ENCODE measurements at places on chromosomes 16 and 17.

GRCh38 chr16:57690782-57691471 is 3.7 kb upstream of the DRC7 start:
- no peak for DNase-seq

DNA sequence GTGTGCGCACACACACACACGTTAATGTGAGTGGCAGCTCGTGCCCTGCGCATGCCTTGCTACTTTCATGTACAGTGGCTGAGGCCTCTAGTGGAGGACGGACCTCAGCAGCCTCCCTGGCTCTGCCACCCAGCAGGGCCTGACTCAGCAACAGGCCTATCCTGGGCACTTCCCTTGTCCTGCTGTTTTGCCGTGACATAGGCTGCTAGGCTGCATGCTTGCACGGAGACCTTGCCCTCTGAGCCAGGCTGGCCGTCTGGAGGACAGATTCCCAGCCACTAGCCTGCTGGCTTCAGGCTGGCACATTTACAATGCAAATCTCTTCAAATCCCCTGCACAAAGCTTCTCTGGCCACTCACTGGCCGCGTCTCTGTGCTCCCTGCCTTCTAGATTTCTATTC is 9.5 kb downstream of the RNF213 start:
- DNase-seq: no peak

DNA sequence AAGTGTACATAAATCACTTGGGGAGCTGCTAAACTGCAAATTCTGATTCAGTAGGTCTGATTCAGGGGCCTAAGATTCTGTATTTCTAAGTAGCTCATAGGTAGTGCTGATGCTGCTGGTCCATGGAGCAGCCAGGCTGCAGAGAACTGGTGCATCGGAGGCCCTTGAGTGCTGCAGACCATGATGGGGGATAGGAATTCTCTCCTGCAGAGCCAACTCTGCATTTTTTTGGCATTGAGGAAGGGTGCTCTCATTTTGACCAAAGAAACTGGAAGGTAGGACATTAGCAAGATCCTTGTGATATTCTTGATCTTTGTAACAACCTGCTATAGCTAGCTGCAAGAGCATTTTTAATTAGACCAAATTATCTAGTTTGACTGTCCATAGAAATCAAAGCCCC is 4.7 kb downstream of the HOXB2 start:
- no peak for DNase-seq

DNA sequence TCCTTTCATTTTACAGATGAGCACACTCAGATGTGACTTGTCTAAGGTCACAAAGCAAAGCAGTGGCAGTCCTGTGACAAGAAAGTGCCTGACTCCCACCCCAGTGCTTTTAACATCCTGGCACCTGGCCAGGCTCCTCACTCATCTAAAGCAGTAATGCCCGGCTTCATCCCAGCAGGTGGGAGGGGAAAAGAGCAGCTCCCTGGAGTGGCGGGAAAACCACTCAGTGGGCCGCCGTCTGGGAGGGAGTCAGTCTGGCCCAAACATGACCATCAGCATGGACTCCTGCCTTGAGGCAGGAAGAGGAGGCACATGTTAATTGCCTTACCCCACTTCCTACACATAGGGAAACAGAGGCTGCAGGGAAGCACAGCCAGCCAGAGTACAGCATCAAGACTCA is 2.6 kb downstream of the PCGF2 start:
- no peak for DNase-seq

DNA sequence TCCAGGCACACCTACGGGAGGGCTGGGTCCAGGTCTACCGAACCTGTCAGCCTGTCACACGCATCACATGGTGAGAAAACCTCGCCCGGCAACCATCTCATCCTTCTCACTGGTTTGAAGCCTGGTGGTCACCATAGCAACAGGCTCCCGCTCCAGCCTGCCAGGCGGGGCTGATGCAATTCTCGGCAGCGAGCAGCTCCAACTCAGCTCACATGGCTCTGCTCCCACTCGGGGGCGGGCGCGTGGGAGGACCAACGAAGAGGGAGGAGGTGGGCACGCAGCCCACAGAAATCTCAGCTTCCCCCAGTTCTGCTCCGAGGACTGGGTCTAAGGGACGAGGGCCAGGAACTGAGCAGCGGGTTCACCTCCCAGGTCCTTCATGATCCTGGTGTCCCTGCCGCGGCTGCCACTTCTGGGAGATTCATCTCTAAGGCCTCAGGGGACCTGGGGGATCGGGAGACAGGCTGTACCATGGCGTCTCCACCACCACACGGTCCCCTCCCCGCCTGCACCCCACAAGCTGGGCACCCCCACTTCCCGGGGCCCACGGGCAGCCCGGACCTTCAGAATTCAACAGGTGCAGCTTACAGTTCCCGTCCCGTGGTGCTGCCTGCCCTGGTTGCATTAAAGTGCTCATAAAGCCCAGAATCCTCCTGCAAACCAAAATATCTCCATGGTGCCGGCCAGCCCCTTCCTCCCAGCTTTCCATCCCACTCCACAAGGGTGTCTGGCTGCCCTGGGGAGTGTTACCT is 25.8 kb downstream of the ABR start:
- DNase-seq: no peak

GRCh38 chr17:81241648-81242420 is 2.7 kb downstream of the NDUFAF8 start:
- DNase-seq: peak; percentile 54

DNA sequence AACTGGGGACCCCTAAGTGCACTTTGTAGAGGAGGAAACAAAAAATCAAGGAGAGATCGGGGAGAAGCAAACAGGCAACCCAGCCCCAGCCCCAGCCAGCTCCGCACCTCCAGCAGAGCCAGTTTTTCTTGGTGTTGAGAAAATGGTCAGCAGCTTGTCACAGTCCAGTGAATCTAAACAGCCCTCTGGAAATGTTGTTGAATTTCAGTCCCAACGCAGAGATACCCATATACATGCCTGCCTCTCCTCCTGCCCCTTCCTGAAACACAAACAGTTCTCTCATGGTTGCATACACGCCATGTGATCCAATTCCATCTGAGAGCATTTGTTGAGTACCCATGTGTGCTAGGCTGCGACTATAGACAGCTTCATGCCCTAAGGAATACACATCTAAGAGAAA is 42.4 kb upstream of the LHX1 start:
- no peak for DNase-seq

DNA sequence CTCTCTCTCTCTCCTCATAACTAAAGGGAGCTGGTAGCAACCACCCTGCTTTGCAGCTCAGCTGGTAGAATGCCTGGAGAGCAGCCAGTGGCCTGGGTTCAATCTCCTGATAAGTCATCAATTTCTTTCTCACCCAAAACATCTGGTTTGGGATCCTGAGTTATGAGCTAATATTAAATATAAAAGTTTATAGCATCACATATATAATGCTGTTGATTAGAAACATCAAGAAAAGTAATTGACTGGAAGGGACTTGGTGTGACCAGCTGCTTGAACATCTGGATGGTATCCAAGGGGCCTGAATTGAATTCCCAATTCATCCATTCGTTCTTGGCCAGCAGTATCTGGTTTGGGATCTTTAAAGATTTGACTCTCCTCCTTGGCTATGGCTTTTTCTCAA is 12.2 kb upstream of the ELAC2 start:
- no peak for DNase-seq

GRCh38 chr16:10579965-10580882 is at the start of gene EMP2:
TSS of gene EMP2 (minus strand) at chr16:10580598. CDS start at chr16:10547617, 32,981 bp downstream.
- DNase-seq: no peak

DNA sequence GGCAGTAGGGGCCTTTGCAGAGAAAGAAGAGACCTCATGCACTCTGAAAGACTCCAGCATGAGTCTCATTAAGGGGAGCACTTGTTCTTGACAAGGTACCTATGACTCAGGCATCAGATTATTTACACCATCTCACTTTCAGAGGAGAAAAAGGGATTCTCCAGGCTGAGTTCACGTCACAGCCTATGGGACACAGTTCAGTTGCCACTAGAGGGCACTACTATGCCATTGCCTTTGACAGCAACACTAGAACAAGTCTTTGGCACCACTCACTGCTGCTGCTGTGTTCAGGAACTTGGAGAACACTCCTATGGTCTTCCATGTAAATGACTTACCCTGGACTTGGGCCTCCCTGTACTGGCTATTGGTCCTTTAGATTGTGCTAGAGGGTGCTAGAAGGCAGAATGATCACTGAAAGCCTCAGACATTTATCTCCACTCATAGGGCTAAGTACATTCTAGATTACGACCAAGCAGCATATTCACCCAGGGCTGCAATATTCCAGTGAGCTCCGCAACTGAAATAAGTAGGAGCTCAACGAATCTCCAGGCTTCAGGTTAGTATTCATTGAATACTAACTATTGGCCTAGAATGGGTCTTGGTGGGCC is 225.1 kb upstream of the CA10 start:
- no peak for DNase-seq

DNA sequence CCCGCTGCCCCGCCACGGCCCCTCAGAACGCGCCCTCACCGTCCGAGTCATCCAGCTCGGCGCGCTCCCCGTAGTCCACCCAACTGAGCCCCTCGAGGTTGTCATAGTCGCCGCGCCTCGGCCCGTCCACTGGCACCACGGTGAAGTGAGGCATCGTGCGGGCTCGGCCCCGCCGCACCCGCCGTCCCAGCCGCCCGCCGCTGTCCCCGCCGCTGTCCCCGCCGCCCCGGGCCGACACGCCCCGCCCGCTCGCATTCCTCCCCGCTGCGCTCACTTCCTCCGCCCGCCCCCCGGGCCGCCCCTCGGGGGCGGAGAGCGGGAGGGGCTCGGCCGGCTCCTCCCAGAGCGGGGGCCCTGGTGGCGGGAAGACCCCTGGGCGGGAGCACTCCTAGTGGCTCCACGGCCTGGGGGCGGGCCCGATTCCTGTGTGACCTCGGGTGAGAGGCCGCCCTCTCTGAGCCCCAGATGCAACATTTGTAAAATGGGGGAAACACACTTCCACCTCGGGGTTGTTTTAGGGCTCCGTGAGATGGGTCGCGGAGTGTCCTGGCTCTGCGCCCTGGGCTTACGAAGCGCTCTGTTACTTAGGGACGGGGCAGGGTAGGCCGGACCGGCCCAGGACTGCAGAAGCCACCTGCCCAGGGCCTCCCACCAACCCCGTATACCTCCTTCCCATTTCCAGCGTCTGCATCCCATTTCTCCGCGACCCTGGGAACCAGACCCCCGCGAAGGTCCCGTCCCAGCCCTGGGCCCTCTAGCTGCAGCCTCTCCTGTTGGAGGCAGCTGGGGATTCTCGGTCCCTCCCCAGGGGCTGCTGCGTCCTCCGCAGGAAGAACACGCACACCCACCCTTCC is at the start of gene SLC12A4:
SLC12A4 (minus strand) TSS at position 238 of the 854 bp plus-strand sequence; CDS start at position 154, 84 bp downstream.
- DNase-seq: peak; percentile 81

- no peak for DNase-seq
Measured at GRCh38 chr17:15412606-15413005, 54.8 kb downstream of the CDRT4 start.

DNA sequence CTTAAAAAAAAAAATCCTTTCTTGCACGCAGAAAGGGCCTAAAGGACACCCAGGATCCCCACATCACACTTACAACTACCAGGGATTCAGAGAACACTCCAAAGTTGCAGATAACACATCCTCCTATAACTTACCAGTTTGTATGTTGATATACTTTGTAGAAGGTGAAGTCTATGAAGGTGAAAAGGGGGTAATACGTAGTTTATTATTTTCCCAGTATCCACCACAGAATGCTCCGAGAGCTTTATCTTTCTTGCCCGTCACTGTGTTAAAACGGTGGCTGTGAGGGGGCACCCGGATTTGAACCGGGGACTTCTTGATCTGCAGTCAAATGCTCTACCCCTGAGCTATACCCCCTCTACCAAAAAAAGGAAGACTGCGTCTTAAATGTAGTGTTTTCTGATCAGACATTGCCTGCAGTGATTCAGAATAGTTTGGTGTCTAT is 7.9 kb upstream of the RPL23 start:
- DNase-seq: no peak

GRCh38 chr17:45144199-45145034 is 3.9 kb upstream of the HEXIM1 start:
- DNase-seq: no peak

DNA sequence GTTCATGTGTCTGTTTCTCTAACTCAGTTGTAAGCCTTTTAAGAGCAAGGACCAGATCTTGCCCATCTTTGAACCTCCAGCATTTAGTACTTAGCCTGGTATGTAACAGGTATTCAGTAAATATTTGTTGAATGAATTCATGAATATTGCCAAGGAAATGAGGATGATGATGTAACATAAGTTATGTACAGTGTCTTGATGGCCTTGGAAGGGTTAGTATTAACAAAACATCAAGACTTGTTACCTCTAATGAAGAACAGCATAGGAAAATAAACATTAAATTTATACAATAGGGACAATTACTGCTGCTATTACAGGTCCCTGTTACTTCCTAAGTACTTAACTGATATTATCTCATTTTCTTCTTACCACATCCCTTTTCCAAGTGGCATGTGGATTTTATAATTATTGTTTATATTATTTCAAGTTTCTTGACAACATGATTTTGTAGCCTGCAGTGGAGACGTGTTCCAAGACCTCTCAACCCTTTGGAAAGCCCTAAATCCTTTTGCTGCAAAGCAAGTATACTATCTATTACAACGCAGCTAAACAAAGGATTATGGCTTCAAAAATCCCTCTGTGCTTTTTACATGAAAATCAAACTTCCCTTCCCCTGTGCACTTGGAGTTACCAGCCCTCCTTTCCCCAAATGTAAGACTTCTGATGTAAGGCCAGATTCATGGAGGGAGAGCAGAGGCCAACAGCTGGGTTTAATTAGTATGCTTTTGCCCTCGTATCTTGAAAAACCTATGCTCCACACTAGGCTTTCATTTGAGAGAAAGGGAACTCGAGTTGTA is 77.4 kb upstream of the SMIM36 start:
- DNase-seq: no peak

- no peak for DNase-seq
Measured at GRCh38 chr17:2926019-2926650, 129.9 kb downstream of the RAP1GAP2 start.

DNA sequence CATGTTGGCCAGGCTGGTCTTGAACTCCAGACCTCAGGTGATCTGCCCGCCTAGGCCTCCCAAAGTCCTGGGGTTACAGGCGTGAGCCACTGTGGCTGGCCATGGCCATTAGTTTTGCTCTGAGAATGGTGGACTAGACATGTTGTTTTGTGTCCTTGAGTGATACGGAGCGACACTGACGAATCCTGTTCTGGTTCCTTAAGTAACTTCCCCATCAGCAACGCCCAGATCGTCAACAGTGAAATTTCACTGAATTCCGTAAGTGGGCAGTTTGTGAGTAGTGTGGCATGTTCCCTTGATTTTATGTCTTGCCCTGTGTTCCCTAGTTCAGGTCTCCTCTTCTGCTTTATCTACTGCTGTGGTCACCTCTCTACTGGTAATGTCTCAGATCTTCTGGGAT is 67.4 kb downstream of the SNX29 start:
- no peak for DNase-seq

Measured in stimulated activated CD8-positive, alpha-beta memory T cell treated with anti-CD3 and anti-CD28 coated beads, Interleukin-7, amount 100 ng/mL, for 24 hours (primary cell).